ENCODE measurements at places on chromosomes 12 and 14. TPM values are rescaled to one million over a fixed set of nuclear protein-coding genes. Genes with fewer than 3 reads are reported as not detected.

DNA sequence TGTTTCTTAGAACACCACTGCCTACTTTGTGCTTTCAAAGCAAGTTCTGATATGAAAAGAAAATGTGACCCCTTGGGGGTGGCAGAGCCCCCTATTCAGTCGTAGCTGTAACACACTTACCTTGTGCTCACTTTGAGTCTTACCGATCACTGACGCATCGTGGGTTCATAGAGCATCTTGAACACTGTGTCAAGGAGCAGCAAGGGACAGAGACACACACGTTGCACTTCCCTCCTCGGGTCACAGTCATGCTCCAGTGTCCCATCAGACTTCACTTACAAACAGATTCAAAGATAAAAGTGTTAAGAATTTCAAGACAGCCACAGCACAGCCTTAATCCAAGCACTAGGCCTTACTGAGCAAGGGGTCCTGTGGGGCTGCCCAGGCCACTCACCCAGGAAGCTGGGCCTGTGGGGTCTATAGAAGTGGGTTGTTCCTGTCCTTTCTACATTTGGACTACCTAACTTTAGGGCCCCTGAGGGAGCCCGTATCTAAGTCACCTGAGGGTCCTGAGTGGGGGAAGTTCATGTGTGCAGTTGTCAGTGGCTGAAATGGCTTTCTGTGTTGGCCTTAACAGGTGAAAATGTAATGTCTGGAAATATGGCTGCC is 75.4 kb upstream of the BDKRB2 start:
- no peak for DNase-seq
- no peaks in the 10 kb centered on the region for H3K27me3 ChIP-seq
- H3K27ac ChIP-seq = no peak overlapping the region
- H3K36me3 ChIP-seq = no peaks in the 10 kb centered on the region
- H3K4me3 ChIP-seq = no peak overlapping the region

- H3K27ac ChIP-seq = no peak overlapping the region
- H3K4me3 ChIP-seq = no peak overlapping the region
- DNase-seq = peak; percentile 35
Measured at GRCh38 chr12:68959143-68959858, 26.3 kb upstream of the CPM start.

- H3K36me3 ChIP-seq = no peaks in the 10 kb centered on the region
- H3K4me3 ChIP-seq = no peak overlapping the region
- H3K27ac ChIP-seq = no peak overlapping the region
- no peak for DNase-seq
Measured at GRCh38 chr12:6041891-6042290, 82.6 kb downstream of the VWF start.

- DNase-seq = no peak
- H3K27ac ChIP-seq = no peak overlapping the region
- no peaks in the 10 kb centered on the region for H3K27me3 ChIP-seq
- H3K4me1 ChIP-seq = no peaks in the 10 kb centered on the region
- H3K4me3 ChIP-seq = no peak overlapping the region
Measured at GRCh38 chr12:18429366-18429765, 168.0 kb downstream of the PIK3C2G start.

DNA sequence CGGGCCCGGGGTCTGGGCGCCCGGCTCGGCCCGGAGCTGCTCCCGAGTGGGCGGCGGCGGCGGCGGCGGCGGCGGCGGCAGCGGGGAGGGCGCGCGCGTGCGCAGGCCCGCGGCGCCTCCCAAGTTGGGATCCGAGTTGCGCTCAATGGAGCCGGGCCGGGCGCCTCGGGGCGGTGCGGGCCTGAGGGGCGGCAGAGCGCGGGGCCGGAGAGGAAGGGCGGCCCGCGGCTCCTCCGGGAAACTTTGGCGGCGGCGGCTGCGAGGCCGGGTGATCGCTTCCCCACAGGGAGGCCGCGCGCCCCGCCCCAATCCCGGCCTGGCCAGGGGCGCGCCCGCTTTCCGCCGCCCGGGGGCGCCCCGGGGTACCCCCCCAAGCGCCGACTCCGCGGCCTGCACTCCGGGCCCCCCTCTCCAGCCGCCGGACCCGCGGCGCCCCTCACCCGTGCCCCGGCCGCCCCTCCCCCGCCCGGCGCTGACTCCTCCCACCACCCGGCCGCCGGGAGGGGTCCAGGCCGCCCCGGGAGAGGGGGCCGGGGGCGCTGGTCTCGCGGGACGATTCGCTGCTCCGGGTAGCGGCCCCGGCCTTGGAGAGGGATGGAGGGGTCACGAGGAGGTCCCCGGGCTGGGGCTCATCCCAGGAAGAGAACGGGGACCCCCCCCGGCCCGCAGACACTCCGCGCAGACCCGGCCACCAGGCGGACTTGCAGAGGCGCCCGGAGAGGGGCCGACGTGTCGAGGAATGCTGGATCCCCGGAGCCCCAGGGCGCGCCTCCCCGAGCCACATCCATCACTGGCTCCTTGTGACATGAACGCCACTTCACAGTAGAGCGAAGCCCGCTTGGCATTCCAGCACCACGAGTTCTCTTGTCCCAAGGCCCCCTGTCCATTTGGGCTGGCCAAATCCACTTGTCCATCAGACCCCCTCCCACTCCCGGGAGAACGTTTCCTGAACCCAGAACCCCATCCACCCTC is at the start of gene RILPL1:
Gene RILPL1, minus strand, starts transcription at position 48 of the 972 bp plus-strand sequence. CDS start 237 bp downstream, outside the sequence.
- no peaks in the 10 kb centered on the region for H3K36me3 ChIP-seq
- peaks cover 41% of the 10 kb centered on the region for H3K27me3 ChIP-seq
- DNase-seq = peak; percentile 33
- peaks cover 29% of the 10 kb centered on the region for H3K4me1 ChIP-seq
- H3K27ac ChIP-seq = no peak within 1 kb of the TSS
- H3K4me3 ChIP-seq = peak within 1 kb of the TSS; percentile 38

DNA sequence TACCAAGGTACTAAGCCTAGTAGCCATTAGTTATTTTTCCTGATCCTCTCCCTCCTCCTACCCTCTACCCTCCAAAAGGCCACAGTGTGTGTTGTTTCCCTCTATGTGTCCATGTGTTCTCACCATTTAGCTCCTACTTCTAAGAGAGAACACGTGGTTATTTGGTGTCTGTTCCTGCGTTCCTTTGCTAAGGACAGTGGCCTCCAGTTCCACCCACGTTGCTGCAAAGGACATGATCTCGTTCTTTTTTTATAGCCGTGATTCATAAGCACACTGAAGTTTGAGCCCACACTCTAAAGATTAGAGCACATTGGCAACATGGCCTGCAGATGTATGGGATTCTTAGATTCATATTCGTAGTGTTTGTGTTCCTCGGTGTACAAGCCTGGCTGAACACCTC is 8.1 kb upstream of the STX2 start:
- H3K27me3 ChIP-seq = no peaks in the 10 kb centered on the region
- H3K4me3 ChIP-seq = no peak overlapping the region
- no peaks in the 10 kb centered on the region for H3K4me1 ChIP-seq
- no peaks in the 10 kb centered on the region for H3K36me3 ChIP-seq
- DNase-seq = no peak
- no peak overlapping the region for H3K27ac ChIP-seq

- no peaks in the 10 kb centered on the region for H3K27me3 ChIP-seq
- peaks cover 11% of the 10 kb centered on the region for H3K4me1 ChIP-seq
- no peaks in the 10 kb centered on the region for H3K36me3 ChIP-seq
Measured at GRCh38 chr12:88388566-88389540, 191.4 kb downstream of the KITLG start.

- H3K4me1 ChIP-seq = no peaks in the 10 kb centered on the region
- no peak overlapping the region for H3K4me3 ChIP-seq
- H3K36me3 ChIP-seq = no peaks in the 10 kb centered on the region
- DNase-seq = no peak
- no peaks in the 10 kb centered on the region for H3K27me3 ChIP-seq
- H3K27ac ChIP-seq = no peak overlapping the region
Measured at GRCh38 chr14:60035177-60035576, 56.5 kb upstream of the PCNX4 start.

- DNase-seq = no peak
- no peaks in the 10 kb centered on the region for H3K27me3 ChIP-seq
- H3K4me1 ChIP-seq = no peaks in the 10 kb centered on the region
- no peak overlapping the region for H3K27ac ChIP-seq
Measured at GRCh38 chr14:22614240-22614799, 16.2 kb downstream of the ABHD4 start.

- no peak overlapping the region for H3K4me3 ChIP-seq
- H3K27ac ChIP-seq = no peak overlapping the region
- no peaks in the 10 kb centered on the region for H3K36me3 ChIP-seq
- H3K27me3 ChIP-seq = no peaks in the 10 kb centered on the region
Measured at GRCh38 chr12:7433276-7433822, 10.6 kb downstream of the CD163L1 start.

GRCh38 chr12:91316161-91316906 is 133.7 kb upstream of the DCN start:
- H3K36me3 ChIP-seq = no peaks in the 10 kb centered on the region
- no peak for DNase-seq
- H3K27me3 ChIP-seq = no peaks in the 10 kb centered on the region

DNA sequence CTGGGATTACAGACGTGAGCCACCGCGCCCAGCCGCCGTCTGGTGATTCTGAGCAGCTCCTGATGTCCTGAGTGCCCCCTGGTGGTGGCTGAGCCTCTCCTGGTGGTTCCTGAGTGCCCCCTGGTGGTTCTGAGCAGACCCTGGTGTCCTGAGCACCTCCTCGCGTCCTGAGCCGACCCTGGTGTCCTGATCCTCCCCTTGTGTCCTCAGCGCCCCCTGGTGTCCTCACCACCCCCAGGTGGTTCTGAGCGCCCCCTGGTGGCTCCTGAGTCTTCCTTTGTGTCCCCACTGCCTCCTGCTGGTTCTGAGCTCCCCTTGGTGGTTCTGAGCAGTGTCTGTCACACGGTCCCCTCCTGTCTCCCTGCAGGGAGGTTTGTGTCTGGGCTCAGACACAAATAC is 1304.9 kb downstream of the TMEM121 start:
- H3K36me3 ChIP-seq = no peaks in the 10 kb centered on the region
- H3K27me3 ChIP-seq = no peaks in the 10 kb centered on the region
- no peak overlapping the region for H3K27ac ChIP-seq
- peak; percentile 63 for DNase-seq
- no peaks in the 10 kb centered on the region for H3K4me1 ChIP-seq
- no peak overlapping the region for H3K4me3 ChIP-seq

GRCh38 chr14:72625689-72626088 is 268.2 kb downstream of the DPF3 start:
- no peaks in the 10 kb centered on the region for H3K36me3 ChIP-seq
- no peak overlapping the region for H3K27ac ChIP-seq
- H3K4me3 ChIP-seq = no peak overlapping the region

DNA sequence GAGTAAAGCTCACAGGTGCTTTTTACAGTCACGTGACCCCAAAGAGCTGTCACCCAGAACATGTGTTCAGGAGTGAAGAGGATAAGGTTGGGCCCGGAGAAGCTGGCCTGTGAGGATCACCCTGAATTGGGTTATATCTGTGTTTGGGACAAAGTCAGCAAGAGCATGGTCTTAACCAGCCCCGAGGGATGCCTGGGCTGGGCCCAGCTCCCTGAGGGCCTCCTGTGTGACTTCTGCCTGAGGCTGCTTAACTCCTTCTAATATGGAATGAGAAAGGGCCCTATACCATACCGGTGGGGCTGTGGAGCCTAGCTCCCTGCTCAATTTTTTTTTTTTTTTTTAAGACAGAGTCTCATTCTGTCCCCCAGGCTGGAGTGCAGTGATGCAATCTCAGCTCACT is 2.5 kb downstream of the CDCA4 start:
- H3K36me3 ChIP-seq = no peaks in the 10 kb centered on the region
- no peaks in the 10 kb centered on the region for H3K27me3 ChIP-seq
- no peak overlapping the region for H3K4me3 ChIP-seq
- no peak for DNase-seq
- H3K27ac ChIP-seq = no peak overlapping the region

DNA sequence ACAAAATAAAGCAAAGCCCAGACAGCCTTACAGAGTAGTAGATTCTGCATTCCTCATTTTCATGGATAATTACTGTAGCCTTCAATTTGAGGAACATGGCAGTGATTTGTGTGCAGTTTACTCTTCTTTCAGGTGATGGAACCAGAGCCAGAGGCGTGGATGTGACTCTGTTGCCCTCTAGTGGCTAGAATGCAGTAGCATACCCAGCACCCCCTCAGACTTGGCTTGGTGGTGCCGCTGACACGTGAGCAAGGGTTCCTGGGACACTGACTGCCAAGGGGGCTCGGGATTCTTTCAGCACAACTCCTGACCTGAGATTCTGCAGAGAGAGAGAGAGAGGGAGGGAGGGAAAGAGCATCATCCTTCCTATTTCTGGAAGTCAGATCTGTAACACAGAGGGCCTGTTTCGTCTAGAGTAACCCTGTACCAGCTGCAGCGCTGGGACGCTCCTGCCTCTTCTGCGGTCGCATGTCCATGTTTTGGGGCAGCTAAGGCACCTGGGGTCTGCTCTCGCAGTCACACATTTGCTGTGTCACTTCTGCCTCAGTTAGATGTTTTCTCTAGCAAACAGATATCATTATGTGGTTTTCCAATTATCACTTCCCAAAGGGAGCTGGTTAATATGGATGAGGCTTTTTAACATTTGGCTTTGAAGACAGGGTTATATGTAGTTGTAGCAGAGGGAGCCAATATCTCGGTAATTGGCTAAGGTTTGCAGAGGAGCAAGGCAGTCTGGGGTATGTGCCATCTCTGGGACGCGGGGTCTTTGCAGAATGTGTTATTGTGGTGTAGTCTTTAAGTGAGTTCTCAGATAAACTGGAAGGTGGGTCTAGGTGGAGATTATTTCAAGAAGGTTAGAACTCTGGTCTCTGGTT is 428.1 kb downstream of the NRXN3 start:
- no peak overlapping the region for H3K4me3 ChIP-seq
- H3K36me3 ChIP-seq = no peaks in the 10 kb centered on the region
- no peak overlapping the region for H3K27ac ChIP-seq
- peak; percentile 35 for DNase-seq

DNA sequence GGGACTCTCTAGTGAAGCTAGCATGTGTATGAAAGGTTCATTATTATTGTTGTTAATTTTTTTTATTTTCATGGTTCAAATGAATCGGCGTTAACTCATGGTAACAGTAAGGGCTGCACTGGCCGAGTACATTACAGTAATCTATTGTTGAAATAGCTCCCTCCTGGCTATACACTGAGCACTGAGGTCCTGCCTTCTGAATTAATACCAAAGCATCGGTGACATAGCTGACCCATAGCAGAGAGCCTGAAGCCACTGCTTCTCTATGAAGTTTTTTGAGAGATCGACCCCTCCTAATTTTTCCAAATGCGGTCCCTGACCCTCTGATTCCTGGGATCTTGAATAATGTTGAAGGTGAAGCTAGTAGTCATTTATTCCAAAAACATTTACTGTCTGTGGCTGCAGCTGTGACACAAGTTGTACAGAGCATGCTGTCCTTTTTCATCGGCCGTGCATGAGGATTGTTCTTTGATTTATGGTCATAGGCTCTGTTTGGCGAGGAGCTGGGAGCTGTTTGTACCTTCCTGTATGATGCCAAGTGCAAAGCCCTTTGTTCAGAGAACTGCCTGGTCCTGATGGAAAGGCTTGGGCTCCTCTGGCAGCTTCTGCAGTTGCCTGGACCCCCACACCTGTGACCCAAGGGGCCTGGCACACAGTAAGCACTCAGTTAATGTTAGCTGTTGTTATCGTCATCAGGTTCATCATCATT is 486.5 kb downstream of the EGLN3 start:
- H3K27me3 ChIP-seq = no peaks in the 10 kb centered on the region
- no peak overlapping the region for H3K4me3 ChIP-seq
- H3K36me3 ChIP-seq = no peaks in the 10 kb centered on the region
- no peaks in the 10 kb centered on the region for H3K4me1 ChIP-seq
- no peak for DNase-seq

Gene ATP23
- 27.5 TPM for polyA plus RNA-seq

Gene PTGER2
- polyA plus RNA-seq = 59.3 TPM

Gene TBC1D30
- 2.7 TPM for polyA plus RNA-seq

Gene ANKRD33
- not detected for polyA plus RNA-seq

Gene TAS2R19
- polyA plus RNA-seq = 0.29 TPM

Gene TAMALIN
- polyA plus RNA-seq = 40.1 TPM

Gene PPP1R3E
- polyA plus RNA-seq = 6.5 TPM

Gene AQP2
- polyA plus RNA-seq = not detected

Gene BCL2L14
- polyA plus RNA-seq = not detected

Gene CD27
- polyA plus RNA-seq = 1.2 TPM

Gene CELA1
- polyA plus RNA-seq = 3.0 TPM

Gene MUCL1
- not detected for polyA plus RNA-seq

Gene IFT43
- polyA plus RNA-seq = 12.4 TPM

Data from CD14-positive monocyte (primary cell).